WERI-Rb-1 (cell line): ENCODE measurements at places on chromosomes 5 and 9.
A peak's percentile ranks its signal among the peaks of the same experiment; 100 is the strongest.

DNA sequence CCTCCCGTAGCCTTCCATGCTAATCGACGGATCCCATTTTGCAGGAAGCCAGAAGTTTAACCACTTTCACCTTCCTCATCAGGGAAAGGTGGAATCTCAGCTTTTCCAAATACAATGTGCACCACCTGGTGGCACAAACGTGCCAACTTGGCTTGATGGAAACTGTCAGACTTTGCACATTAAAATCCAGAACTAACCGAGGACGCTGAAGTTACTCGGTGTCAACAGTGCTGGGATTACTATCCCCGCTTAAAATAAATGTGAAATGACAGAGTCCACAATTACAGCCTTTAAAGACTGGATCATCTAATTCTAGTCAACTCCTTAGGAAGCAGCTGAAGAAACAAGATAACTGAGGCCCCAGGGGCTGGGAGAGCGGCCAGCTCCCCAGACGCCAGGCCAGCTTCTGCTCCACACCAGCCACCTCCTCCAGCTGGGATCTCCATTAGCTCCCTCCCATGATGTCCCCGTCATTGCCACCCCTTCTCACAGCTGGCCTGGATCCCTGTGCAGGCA, 50.1 kb upstream of the RETREG1 start:
- peak; percentile 28 for DNase-seq

DNA sequence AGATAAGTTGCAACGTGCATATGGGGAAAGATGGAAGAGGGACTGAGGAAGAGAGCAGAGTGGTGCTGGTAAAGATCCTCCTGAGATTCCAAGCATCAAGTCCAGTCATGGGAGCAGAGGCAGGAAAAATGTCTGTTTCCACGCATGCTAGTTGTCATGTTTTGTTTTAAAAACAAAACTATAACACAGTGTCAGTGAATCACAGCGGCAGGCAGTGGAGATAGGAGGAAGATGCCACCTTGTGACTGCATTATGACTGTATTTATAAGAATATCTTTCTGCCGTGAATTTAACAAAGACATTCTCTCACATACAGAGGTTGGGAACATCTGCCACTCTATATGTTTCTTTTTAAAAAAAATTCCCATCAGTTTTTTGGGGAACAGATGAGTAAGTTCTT, 3.7 kb upstream of the SVEP1 start:
- no peak for DNase-seq

- no peak for DNase-seq
Measured at GRCh38 chr5:124342584-124342983, 403.9 kb downstream of the ZNF608 start.

DNA sequence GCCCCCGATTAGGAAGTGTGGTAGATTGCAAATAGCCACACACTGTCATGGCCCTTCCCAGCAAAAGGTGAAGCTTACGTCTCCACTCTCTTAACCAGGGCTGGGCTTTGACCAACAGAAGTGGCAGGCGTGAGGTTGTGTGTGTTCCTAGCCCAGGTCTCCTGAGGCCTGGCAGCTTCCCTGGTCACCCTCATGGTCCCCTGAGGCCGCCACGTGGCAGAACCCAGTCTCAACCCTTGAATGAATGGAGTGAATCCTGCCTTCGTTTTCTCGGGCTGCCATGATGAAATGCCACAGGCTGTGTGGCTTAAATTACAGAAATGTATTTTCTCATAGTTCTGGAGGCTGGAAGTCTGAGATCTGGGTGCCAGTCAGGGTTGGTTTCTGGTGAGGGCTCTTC, 370.4 kb downstream of the IRX2 start:
- DNase-seq = no peak

DNA sequence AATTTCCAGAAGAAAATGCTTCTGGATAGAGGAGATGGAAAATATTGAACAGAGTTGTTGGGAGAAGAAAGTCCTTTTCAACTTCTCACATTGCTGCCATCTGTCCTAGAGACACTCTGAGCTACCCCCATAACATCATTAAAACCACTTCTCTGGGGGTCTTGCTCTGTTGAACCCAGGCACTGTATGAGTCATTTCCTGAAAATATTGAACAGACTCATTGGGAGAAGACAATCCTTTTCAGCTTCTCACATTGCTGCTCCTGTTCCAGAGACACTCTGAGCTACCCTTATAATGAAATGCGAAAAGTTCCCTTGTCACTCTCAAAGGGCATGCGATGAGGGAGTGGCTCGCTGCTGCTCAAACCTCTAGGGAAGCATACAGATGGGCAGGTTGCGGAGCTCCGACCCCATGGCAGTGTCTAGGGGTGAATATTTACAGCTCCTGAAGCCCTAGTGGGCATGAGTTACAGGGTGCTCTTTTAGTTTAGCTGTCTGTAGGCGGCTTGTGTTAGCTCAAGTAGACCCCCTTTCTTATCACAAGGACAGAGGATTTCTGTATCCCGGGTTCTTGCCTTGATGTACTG, 90.7 kb downstream of the CDKN2A start:
- no peak for DNase-seq

DNA sequence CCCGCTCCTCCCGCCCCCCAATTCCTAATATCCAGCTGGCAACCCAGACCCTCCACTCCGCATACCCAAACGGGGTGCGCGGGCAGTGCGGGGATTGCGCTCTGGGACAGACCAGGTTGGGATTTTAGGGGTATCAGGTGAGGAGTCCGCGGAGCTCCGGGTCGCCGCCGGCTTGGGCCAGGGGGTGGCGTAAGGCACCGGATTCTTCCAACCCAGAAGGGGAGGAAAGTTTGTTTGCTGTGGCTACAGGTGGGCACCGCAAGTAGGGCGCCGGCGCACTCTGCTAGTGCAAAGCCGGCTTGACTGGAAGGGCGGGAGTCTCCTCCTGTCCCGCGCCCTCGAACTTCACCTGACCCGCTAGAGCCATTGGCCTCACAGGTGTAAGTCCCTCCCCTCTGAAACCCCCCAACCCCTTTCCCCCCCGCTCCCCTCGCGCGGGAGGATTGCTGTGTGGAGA, 709 bp downstream of the IQGAP2 start:
- peak; percentile 76 for DNase-seq

DNA sequence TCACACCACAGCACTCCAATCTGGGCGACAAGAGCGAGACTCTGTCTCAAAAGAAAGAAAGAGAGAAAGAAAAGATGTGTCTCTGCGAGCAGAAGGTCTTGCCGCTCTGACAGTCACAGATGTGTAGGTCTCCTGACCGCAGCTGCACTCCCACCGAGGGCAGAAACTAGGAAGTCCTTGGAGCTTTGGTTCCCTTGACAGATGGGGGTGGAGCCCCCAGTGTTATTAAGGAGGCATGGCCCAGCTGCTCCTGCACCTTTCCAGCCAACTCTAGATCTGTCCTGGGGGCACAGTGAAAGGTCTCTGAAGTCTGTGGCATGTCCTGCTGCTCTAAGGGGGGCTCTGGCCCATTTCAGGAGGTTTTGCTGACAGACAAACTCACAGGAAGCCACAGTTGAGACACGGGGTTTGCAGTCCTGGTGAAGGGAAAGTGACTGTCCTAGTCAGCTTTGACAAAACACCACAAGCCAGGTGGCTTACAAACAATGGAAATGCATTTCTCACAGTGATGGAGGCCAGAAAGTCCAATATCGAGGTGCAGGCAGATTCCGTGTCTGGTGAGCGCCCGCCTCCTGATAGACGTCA, 9.0 kb upstream of the DIPK1B start:
- peak; percentile 49 for DNase-seq

DNA sequence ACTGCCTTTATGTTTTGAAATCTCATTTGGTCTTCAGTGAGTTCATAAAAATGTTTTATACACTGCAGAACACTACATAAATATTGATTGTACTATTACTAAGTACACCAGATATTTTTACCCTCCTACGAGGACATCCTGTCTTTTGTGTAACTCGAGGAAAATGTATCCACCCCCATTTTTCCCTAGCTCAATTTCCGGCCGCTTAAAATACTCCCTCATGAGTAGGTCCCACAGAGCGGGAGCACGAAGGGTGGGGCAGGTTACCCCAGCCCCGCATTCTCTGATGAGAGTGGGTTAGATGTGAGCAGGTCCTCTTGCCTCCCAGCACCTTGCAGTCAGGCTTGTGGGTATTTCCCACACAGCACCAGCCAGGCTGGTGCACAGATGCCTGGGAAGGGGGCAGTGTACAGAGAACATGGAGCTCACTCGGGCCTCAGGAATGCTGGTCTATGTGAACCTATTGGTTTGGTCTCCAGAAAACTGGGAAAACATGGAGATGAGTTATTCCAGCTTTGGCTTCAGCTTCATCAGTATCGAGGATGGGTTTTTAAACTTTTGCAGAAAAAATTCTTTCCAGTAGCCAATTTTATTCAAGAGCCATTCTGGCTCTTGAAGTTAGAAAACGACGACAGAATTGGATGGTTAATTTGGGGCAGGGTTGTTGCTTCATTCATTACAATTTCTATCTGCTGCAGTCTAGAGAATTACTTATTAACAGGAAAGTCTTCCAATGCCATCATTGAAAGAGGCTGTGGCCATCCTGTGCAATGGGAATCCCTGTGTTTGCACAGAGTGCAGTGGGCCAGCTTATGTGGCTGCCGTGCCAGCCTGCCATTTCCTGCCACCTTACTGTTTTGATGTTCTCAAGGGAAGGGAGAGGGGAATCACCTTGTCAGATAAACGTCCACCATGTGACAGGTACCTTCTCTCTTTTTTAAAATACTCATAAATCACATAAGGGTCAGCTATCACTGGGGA, 73.2 kb downstream of the WDR41 start:
- DNase-seq = no peak

- no peak for DNase-seq
Measured at GRCh38 chr5:31355337-31355736, 161.9 kb downstream of the CDH6 start.

DNA sequence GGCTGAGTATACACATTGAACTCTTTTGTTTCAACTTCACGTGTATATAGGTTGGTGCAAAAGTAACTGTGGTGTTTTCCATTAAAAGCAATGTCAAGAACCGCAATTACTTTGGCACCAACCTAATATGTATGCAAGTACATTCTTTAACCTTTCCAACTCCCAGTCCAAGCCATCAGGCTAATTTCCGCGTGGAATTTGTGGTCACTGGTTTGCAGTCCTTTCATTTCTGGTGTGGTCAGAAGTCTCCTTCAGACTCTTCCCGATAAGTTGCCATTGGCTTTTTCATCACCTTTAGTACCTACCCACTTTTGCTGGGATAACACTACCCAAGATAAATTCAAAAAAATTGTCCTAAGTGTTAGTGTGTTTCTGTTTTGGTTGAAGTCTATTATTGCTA, 84.0 kb downstream of the RGS3 start:
- no peak for DNase-seq

DNA sequence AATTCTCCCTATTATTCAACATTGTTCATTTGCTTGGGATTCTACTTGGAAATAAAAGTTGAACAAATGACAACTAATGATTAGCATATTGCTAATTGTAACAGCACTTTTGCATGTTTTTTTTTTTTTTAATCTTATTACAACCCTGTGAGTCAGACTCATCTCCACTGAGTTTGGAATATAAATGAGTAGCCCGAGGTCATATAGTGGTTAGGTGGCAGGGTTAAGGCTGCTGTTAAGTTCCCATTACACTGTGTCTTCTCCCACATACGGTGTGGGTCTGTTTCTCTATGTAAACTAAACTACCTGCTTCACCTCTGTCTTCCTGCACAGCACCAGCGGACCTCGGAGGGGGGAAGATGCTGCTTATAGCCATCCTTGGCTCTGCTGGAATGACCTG, 92.4 kb downstream of the EQTN start:
- no peak for DNase-seq

DNA sequence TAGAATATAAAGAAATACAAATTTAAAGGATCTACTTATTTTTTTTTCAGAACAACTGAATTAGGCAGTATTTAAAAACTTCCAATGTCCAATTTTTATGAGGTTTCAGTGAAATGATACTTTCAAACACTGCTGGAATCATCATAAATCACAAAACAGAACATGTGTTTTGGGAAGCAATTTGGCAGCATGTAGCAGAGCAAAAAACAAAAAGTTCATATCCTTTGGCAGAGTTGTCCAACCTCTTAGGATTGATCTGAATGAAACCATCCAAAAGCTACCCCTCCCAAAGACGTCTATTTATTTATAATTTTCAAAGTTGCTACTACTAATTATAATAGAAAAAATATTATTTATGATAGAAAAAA, 192.4 kb upstream of the PUM3 start:
- DNase-seq = no peak

GRCh38 chr5:50749873-50750272, 83.4 kb downstream of the PARP8 start:
- no peak for DNase-seq

DNA sequence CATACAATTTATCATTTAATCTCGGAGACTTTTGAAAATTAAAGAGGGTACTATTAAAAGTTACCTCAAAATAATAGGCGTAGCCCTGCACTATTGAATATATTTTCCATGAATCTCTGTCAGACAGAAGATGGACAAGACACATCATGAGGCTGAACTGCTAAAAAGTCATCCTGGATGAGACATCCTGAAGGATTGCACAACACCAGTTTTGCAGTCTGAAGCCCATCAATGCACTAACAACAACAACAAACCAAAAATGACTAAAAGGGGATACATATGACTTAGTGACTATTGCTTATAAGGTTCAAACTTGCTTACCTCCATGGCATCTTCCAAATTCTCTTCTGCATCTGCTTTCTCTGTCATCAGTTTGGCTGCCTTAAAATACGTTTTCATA, 15.7 kb downstream of the LMBRD2 start:
- DNase-seq = no peak

DNA sequence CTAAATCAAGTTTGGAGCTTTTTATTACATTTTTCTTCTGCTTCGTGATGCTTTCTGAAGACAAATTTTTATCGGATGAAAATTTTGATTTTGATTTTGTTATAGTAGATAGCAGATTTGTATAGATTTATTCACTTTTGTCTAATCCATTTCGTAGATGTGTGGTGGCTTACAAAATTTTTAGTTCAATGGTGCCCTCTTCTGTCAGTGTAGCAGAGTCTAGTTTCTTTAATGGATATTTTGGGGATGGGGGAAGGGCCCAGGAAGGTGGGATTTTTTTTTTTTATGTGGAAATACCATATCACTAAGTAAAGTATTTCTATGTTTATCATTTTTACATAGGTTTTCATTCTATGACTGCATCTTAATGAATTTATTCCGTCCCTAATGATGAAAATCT, 259.9 kb upstream of the TARS1 start:
- no peak for DNase-seq

DNA sequence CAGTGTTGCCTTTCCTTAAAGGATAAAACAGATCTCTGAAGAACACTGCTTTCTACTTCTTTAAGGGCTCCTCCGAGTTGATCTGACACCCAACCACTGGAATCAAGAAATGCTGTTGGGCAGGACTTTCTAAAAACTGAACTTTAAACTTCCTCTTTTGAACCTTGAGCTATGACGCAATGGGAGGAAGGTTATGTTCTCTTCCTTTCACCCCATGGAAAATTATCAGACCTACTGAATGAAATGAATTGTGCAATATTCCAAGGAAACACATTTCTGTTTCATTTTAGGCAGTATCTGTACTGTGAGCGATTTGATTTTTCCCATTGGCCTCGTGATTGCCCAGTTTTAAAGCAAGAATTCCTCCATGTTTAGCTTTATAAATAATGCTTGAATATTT, 206.0 kb upstream of the PRR16 start:
- DNase-seq = no peak

GRCh38 chr5:58458141-58458742, 1.6 kb downstream of the PLK2 start:
- no peak for DNase-seq
